ENCODE measurements at places on chromosomes 6 and 20.

DNA sequence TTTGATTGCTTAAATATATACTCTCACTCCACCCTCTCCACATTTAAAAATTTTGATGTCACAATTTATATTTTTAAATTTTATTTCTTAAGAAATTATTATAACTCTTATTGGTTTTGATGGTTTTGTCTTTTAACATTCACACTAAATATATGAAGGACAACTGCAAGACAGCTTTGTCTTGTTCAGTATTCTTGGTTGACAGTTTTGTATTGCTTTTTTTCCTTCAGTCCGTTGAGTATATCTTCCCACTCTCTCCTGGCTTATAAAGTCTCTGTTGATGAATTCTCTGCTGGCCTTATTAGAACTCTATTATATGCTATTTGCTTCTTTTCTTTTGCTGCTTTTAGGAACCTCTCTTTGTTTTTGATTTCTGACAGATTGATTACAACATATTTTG lies 392.2 kb downstream of the C6orf118 start:
- DNase-seq: no peak

DNA sequence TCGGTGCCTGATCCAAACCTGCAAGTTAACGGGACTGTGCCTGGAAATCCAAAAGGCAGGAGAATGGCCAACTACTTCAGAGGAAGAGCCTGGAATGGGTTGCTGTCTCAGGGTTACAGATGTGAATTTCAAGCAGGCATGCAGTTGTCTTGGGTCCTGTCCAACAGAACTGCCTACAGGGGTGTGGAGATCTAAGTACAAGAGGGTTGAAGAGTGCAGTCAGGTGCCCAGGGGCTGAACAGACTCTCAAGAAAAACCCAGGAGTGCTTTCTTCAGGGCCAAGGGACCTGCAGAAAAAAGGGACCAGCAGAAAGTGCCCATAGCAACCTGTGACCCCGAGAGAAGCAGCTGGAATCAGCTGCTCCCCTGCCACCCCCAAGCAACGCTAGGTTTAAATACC lies 71.0 kb downstream of the PREP start:
- DNase-seq: no peak

GRCh38 chr6:145929037-145929633 lies 35.0 kb downstream of the SHPRH start:
- no peak for DNase-seq

GRCh38 chr6:151502499-151502898 lies 8.7 kb downstream of the CCDC170 start:
- DNase-seq: no peak

- DNase-seq: no peak
Measured at GRCh38 chr20:41276317-41276751, 41.2 kb downstream of the ZHX3 start.

DNA sequence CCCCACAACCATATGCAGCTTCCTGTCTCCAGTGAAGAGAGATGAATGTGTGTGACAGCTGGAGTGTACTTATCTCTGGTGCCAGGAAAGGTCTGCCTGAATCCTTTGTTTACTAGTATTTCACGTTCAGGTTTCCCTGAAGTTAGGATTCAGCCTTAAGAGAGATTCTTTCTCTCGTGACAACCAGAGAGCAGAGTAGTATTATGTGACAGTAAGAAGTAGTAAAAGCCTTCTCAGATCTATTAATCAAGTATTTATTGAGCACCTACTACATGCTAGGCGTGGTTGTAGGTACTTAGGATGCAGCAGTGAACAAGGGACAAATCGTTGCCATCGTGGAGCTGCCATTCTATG lies 949 bp downstream of the KIFC1 start:
- no peak for DNase-seq

GRCh38 chr6:5759571-5759970 lies 247.2 kb downstream of the NRN1 start:
- no peak for DNase-seq

GRCh38 chr6:167547751-167548150 lies 222.9 kb downstream of the TTLL2 start:
- no peak for DNase-seq

GRCh38 chr6:154796484-154796883 lies 63.3 kb downstream of the SCAF8 start:
- DNase-seq: no peak

GRCh38 chr20:52481443-52481842 lies 289.9 kb upstream of the ZFP64 start:
- DNase-seq: no peak

DNA sequence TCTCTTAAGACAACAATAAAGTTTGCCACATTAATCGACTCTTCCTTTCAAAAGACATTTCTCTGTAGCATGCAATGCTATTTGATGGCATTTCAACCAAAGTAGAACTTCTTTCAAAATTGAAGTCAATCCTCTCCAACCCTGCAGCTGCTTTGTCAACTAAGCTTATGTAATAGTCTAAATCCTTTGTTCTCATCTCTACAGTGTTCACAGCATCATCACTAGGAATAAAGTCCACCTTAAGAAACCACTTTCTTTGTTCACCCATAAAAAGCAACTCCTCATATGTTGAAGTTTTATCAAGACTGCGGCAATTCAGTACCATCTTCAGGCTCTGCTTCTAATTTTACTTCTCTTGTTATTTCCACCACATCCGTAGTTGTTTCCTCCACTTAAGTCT lies 11.5 kb upstream of the BLOC1S5 start:
- DNase-seq: no peak

- no peak for DNase-seq
Measured at GRCh38 chr6:92617721-92618120, 801.6 kb downstream of the EPHA7 start.

- no peak for DNase-seq
Measured at GRCh38 chr6:158410784-158411183, 98.5 kb downstream of the TULP4 start.

DNA sequence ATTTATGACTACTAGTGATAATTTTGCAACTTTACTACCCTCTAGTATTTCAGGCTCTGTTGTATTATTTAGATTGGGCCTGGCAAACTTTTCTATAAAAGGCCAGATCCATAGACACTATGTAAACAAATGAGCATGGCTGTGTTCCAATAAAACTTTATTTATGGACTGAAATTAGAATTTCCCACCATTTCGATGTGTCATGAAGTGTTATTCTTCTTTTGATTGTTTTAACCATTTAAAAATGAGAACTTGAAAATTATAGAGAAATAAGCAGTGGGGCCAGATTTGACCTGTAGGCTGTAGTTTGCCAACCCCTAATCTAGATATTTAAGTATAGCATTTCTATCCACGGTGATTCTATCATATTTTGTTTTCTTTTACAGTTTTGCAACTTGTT lies 61.5 kb upstream of the TFB1M start:
- no peak for DNase-seq

GRCh38 chr6:157838718-157839430 lies 15.8 kb downstream of the SNX9 start:
- no peak for DNase-seq

All from T-helper 2 cell treated with Interferon-gamma antibody and Interleukin-4, amounts not matched to agents 5 μg/mL and 100 μg/mL, for 36 hours (primary cell).